Amniotic stem cell (primary cell): ENCODE measurements at places on chromosomes 12 and 14.

GRCh38 chr14:65107200-65107599, 4.9 kb upstream of the MAX start:
- no peak for DNase-seq

- peak; percentile 71 for DNase-seq
These were observed 3.7 kb upstream of the NECAP1 start for GRCh38 chr12:8078398-8078797.

DNA sequence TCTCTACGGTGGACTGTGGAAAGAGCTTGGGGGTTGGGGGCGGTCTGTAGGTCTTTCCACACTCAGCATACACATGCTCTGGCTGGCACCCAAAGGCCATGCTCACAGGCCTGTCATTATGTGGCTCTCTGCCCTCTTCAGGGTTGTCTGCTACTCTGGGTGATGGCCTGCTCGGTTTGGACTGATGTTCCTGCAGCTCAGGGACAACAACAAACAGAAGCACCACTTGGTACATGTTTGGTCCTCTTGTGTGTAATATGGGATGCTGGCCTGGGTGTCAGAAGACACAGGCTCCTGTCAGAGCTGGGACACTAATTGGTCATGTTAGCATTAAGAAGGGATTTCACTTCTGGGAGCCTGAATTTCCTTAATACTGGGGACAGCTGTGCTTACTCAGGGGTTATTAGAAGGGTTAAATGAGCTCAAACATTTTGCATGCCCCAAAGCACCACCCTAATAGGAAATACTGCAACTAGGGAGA, 32.7 kb upstream of the SELPLG start:
- DNase-seq, result no peak

GRCh38 chr12:25833657-25834056, 124.8 kb upstream of the RASSF8 start:
- no peak for DNase-seq

DNA sequence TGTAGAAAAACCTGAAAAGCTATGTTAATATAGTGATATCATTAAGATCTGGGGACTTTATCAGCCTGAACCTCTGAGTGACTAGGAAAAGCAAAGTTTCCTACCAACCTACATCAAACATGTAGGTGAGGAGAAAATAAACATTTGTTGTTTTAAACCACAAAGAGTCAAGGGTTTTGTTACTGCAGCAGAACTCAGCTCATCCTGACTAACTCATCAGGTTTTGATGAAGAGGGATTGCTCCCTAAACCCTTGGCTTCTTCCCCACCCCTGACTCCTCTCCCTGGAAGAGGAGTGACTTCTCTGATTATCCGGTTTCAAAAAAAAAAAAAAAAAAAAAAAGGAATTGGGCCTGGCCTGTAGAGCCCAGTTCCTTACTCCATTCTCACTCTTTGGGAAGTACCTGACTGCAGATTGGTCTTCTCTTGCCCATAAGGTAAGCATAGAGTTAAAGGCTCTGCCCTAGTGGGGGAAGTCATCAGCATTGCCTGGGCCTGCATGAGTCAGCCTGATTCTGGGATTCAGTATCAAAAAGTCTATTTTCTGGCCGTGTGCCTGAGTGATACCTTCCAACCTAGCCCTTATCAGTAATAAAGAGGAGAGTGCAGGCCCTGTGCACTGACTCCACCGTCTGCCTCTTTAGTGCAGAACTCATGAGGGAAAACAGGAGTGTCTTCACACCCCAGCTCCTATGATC, 16.9 kb downstream of the BDKRB1 start:
- DNase-seq, result no peak

- no peak for DNase-seq
These were observed 68.5 kb upstream of the CSRP2 start for GRCh38 chr12:76947304-76947703.

DNA sequence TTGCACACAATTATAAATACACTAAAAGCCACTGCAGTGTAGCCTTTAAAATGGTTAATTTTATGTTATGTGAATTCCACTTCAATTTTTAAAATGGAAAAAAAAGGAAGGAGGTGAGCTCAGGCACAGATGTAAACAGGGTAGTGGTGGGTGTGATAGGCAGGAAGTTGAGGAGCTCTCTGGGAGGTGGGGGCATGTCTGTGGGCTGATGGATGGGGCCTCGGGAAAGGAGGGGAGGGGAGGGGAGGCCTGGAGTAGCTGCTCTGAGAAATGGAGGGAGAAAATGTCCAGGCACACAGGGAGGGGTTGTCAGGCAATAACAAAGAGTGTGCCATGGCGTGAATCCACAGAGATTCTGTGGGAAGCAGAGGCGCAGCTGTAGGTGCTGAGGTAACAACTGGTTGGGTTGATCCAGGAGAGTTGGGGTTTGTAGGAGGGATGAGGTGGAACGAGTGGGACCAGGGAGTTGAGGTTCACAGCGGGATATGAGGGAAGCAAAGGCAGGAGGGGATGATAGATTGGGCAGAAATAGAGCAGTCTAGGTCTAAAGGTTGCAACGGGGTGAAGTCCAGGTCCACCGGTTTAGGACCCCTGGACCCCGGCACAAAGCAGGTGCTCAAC, 57.2 kb downstream of the LTBP2 start:
- no peak for DNase-seq

- DNase-seq, result no peak
These were observed 47.0 kb downstream of the INTS13 start for GRCh38 chr12:26890784-26891183.

GRCh38 chr14:24064091-24064795, 7.1 kb upstream of the CPNE6 start:
- DNase-seq, result no peak

- DNase-seq, result no peak
These were observed 38.7 kb downstream of the P2RX4 start for GRCh38 chr12:121248622-121249021.

GRCh38 chr14:71115821-71116567, 208.7 kb downstream of the PCNX1 start:
- no peak for DNase-seq

DNA sequence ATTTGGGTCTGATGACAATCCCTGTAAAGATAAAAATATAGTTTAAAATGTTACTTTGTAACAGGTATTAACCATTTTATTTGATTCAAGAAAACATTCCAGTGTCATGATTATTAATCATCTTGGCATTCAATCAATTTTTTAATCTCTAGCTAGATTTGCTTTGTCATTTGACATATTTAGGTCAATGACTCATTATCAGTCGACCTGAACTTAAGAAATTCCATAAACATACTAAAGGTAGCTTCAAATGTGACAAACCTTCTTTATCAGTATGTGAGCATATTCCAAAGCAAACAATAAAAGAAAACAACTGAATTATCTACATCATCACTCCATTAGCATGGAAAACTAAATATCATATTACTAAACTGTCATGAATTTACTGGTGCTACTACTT, 50.8 kb upstream of the CDKL1 start:
- no peak for DNase-seq

- DNase-seq, result no peak
These were observed 35.3 kb downstream of the NUBPL start for GRCh38 chr14:31596342-31597095.

DNA sequence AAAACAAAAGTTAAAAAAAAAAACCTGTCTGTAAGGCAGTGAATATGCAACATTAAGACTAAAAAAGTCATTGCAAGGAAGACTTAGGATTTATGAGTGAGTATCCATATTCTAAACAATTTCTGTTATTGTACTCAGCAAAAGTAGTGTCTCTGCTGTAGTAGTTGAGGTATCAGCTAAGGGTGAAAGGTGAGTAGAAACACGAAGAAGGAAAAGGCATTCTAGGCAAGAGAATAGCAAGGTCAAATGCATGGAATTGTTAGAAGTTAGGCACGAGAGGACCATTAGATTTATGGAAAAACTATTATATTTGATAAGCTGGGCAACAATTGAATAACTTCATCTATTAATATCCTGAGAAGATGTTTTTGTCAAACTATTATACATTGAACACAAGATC, 1.8 kb downstream of the EID3 start:
- DNase-seq, result no peak

DNA sequence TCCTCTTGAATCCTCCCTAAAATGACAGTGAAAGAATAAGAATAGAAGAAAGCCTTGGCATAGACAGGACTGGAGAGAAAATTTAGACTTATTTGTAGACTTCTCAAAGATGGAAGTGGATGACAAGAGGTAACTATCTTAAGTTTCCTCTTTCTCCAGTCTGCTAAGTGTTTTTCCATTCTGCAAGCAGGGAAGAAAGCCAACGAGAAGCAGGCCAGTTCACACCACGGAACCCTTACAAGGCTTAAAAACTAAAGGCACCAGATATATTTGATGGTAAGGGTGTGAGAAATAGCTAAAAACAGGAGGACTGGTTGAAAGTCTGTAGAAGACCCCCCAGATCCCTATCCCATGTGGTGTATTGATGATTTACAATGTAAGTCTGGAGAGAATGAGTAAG, 82.9 kb upstream of the GPHB5 start:
- no peak for DNase-seq

GRCh38 chr12:53510181-53510812, 3.0 kb upstream of the NPFF start:
- no peak for DNase-seq

DNA sequence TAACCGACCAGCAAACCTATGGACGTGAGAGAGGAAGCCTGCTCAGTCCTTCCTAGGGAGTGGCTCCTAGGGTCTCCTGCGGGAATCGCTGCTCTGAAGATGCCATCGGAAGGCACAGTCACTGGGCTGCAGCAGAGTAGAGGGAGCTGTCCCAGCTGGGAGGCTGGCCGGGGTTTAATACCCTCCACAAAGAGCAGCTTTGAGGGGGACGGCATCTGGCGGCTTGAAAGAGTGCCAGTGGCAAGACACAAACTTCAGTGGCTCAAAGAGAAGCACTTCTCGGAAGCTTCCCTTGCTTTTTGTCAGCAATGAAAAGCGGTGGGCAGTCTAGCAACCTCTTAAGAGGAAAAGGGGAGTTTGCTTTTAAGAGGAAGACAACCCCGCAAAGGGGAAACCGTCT, 114.6 kb downstream of the TMEM132C start:
- no peak for DNase-seq

DNA sequence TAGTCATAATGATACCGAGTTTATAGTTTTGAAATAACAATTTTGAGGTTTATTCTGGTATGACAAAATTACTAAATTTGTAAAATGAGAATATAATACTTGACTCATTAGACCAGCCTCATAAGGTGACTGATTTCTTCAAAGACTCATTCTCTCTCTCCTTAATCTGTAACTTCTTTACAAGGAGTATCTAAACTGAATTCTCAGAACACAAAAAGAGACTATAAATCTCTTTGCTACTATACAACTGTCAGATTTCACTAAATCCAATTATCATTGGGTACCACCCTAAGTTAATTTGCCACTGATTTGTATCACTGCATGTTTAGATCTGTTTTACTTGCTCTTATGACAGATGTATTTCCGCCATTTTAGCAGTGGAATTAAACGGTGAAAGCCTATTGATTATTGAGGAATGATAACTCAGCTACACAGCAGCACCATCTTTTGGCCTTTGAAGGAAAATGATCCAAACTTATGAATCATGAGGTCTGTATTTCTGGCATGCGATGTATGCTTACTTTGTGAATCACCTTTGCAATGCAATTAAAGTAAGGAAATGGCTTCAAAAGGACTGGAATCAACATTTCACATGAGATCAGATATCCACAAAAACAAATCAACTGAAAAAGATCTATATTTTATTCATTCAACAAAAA, 161.2 kb downstream of the RERGL start:
- DNase-seq, result peak; percentile 19

DNA sequence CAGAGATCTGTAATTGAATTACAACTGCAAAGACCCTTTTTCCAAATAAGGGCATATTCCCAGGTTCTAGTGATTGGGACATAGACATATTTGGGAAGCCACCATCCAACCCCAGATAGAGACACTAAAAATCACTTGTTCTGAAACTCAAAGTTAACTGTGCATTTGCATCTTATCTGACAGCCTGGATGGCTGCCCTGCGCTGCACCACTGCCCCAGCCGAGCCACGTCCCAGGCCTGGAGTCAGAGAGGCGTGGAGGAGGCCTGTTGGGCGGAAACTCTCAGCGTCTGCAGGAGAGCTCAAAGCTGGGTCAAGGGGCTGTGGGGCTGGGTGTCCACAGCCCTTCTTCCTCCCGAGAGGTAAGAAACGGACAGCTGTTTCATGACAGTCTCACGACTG, 124.4 kb downstream of the RIMBP2 start:
- no peak for DNase-seq

GRCh38 chr14:64572386-64573104, 22.8 kb downstream of the PPP1R36 start:
- DNase-seq, result no peak

DNA sequence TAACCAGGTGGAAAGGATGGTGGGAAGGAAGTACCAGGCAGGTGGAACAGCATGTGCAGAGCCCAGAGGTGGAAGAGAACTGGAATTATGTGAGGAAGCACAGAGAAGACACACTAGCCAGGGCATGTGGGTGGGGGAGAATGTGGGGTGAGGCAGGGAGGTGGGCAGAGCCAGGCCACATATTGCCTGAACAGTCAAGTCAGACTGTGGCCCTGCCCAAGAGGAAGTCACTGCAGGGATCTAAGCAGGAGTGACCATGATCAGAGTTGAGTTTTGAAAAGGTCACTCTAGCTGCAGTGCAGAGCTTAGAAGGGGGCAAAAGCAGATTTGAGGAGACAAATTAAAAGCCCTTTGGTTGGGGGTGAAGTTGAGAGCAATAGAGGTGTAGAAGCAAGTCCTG, 114.0 kb upstream of the SLC38A2 start:
- no peak for DNase-seq

DNA sequence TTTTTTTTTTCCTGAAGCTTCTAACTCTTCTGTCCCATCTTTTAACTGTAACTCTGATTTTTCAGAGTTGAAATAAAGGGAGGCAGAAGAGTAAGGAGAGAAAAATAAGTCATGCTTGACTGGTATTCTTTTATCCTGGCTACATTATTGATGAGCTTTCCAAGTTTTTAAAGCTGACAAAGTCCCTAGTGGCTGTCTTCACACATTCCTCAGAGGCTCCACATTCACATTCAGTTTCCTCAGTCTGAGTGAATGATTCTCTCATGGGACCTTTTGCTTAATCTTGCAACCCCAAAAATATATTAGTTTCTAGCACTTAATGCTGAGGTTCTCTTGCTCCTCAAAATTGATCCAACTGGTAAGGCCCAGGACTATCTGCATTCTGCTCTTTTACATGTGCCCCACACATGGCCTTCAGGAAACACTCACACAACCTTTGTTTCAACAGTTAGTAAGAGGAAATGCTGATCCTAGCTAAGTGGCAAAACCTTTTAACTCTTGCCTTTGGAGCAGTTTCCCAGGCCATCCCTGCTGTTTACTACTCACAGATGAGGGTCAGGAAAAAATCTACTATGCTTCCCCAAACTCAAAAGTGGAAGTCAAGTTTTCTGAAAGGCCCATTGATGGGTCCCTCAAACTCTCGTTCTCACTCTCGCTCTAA, 61.7 kb upstream of the SLC6A15 start:
- no peak for DNase-seq
